ENCODE measurements at places on chromosomes 1 and 21.
A peak's percentile ranks its signal among the peaks of the same experiment; 100 is the strongest.

DNA sequence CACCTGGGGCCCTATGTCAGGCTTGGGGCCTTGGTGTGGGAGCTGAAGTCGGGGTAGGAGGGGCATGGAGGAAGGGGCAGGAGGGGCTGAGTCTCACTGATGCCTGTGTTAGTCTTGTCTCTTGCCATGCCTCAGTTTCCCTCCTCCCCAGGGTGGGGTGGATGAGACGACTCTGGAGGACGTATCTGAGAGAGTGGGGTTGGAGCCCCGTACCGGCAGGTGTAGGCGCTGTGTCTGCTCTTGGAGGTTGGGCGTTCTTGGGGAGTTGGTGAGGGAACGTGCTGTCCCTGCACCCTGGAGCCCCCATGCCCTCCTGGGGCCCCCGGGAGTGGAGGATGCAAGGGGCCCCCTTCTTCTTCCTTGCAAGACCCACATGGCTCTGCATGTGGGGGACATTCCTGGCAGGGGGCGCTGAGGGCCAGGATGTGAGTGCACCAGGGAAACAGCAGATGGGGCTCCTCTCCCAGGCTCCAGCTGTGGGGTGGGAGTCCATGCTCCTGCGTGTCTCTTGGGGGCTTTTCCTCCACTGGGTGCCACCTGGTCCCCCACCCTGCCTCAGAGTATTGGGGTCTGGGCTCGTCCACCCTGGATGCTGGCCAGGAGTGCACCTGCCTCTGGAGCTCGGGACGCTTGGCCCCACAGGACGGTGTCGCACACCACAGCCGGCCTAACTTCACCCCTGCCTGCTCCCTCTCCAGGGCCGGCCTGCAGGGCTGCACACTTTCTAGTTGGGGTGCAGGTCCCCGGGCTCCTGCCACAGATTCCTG, 1.4 kb upstream of the TNFRSF14 start:
- no peak for DNase-seq

- no peak for DNase-seq
These were observed 5.8 kb downstream of the TRIM33 start for GRCh38 chr1:114505148-114505561.

- DNase-seq = no peak
These were observed 115.5 kb downstream of the GABPA start for GRCh38 chr21:25850126-25850842.

DNA sequence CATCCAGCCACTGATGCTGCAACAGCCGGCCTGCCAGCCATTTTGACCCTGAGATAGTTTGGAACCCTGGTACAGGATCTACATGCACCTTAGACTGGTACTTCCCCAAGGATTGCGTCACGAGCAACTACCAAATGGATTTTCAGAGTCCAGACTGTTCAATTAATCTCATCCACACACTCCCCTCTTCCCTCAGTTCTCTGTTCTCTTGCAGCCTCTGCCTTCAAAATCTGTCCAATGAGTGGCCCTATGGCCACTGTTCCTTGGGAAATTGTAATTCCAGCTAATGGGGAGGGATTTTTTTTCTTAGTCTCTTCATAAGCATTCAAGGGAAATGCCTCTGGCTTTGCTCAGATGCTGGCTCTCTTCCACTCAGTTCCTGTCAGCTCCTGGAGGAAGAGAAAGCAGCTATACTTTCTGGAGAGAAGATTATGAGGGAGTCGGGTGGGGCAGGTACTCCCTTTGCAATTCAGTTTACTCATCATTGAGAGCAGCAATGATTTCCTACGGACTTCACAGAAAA, 19.8 kb upstream of the UAP1 start:
- DNase-seq = no peak

DNA sequence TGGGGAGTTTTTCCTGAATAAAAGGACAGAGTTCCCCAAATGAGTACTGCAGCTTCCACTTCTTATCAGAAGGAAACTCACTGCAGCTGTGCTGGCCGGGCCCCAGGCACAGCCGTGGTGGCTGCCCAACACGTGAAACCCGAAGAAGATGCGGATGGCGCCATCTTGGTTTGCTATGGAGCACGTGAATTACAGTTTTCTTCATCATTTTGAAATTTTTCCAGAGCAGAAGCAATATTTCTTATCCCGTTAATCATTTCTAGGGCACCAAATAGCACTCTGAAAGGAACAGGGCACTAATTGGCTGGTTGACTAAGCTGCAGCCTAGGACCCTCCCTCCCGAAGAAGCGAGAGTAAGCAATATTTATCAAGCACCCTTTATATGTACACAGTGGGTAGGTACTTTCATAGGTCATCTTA, 63.2 kb upstream of the EPS8L3 start:
- no peak for DNase-seq

- no peak for DNase-seq
These were observed 199.5 kb downstream of the ADGRL2 start for GRCh38 chr1:82000221-82000620.

GRCh38 chr1:63710761-63711380, 62.9 kb upstream of the ROR1 start:
- no peak for DNase-seq

GRCh38 chr1:217392441-217392840, 238.4 kb downstream of the GPATCH2 start:
- DNase-seq = no peak

- no peak for DNase-seq
These were observed 377.8 kb downstream of the KCNH1 start for GRCh38 chr1:210755991-210756659.

DNA sequence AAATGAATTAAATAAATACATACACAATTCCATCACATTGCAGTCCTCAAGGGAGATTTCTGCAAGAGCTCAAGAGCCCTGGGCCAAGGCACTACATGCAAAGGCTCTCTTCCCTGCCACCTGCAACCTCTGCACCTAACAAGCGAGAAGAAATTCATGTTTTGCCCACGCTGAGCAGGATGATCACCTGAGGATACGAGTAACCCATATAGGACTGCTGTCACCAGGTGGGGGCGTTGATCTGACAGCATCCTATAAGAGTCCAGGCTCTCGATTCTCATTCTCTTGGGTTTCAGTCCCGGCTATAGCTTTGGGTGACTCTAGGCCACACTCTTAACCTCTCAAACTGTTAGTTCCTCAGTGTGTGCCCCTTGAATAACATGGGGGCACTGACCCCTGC, 18.7 kb upstream of the SPOCD1 start:
- no peak for DNase-seq

DNA sequence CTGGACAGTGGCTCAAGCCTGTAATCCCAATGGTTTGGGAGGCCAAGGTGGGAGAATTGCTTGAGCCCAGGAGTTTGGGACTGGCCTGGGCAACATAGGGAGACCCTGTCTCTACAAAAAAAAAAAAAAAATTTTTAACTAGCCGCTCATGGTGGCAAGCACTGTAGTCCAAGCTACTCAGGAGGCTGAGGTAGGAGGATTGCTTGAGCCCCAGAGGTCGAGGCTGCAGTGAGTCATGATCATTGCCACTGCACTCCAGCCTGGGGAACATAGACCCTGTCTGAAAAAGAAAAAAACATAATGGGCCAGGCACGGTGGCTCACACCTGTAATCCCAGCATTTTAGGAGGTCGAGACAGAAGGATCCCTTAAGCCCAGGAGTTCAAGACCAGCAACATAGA, 5.3 kb downstream of the SPATC1L start:
- DNase-seq = no peak

GRCh38 chr1:38817267-38818174, 42.1 kb downstream of the RRAGC start:
- no peak for DNase-seq

DNA sequence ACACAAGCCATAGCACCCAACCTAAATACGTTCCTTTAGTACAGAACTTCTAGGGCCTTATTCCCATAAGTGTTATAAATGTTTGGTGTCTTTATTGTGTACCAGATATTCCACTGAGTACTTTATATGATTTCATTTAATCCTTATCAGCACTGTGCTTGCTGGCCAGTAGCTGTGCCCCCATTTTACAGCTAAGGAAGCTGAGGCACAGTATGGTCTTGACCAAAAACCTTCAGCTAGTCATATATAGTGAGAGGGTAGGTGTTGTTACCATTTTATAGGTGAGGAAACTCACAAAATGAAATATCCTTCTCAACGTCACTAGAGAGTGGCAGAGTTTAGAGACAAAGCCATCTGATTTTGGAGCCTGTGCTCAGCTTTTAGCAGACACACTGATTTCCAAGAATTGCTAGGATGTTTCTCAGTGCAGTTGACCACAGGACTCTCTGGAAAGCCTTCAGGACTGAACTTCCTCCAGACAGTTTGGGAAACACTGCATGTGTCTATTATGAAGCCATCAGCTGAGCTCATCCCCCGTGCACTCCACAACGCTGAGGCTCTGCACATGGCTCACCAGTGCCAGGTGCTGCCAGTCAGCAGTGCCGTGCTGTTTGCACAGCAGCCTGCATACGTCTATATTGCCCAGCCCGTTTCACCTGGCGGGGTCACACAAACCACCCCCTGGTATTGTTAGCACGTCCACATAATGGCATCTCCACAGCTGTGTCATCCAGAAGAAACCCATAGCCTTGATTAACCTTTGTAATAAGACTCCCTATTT, 15.4 kb downstream of the NPPA start:
- no peak for DNase-seq

GRCh38 chr1:58786184-58786926, 2.5 kb upstream of the JUN start:
- DNase-seq = no peak

- DNase-seq = peak; percentile 86
These were observed at the start of the genes GNG5 and SPATA1 for GRCh38 chr1:84506002-84506728. Gene GNG5, minus strand, starts transcription at chr1:84506581. Its CDS starts 490 bp downstream, at chr1:84506091. Gene SPATA1, plus strand, starts transcription at chr1:84506386. Its CDS starts 9,974 bp downstream, at chr1:84516360.

DNA sequence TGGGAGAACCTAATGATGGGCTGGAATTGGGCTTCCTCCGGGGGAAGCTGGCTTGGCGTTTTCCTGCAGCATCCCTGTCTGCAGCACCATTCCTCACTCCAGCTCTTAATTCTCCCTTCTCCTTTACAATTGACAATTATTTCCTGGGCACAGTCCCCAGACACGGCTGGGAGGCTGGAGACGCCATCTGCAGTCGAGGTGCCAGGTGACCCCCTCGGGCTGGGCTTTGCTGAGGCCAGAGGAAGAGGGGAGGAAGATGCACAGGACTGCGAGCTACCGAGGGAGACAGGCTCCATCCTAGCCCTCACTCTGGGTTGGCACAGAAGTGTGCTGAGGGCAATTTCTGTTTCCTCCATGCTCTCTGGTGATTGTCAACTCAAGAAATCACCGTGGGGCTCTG, 453.8 kb downstream of the PTPRU start:
- DNase-seq = no peak

DNA sequence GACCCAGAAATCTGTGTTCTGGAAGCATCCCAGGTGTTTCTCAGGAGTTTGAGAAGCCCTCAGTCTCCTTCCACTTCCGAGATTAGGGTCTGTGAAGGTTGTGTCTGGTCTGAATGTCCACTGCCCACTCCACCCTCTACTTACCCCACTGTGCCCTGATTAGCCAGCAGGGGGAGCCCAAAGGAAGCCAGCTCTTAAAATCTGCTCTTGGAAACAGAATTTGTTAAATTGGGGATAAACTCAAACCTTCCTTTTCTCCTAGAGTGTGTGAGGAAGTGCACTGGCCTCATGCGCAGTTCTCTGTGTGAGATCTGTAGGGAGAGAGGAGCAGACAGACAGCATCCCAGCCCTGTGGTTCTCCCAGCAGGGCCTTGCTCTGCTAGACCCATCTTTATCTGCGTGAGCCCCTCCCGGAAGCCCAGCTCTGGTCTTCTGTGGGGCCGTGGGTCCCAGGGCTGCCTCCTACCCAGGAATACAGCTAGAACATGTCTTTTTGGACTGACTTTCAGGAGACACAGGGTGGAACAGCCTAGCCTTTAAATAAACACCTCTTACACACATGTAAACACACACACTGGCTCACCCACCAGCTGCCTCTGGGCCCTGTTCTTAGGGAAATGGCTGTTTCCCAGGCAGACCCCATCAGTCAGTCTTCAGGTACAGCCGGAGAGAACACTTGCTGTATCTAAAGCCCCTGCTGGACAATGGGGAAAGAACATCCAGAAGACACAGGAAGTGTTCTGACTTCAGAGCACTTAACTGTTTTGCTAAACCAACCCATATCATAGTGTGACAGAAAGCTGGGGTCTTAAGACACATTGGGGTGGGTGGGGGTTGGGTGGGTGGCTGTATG, 52.2 kb downstream of the SMYD2 start:
- DNase-seq = no peak

- no peak for DNase-seq
These were observed 65.5 kb upstream of the BACH1 start for GRCh38 chr21:29233256-29233546.

- DNase-seq = no peak
These were observed 23.9 kb upstream of the PTAFR start for GRCh38 chr1:28200234-28200873.

- no peak for DNase-seq
These were observed 19.0 kb upstream of the IRF2BP2 start for GRCh38 chr1:234629026-234629425.

GRCh38 chr1:211476200-211476849, 15.6 kb downstream of the RD3 start:
- DNase-seq = peak; percentile 67

- no peak for DNase-seq
These were observed 8.6 kb upstream of the EEIG2 start for GRCh38 chr1:108551137-108551862.

- DNase-seq = no peak
These were observed 394.4 kb downstream of the DSCAM start for GRCh38 chr21:40452548-40452947.

DNA sequence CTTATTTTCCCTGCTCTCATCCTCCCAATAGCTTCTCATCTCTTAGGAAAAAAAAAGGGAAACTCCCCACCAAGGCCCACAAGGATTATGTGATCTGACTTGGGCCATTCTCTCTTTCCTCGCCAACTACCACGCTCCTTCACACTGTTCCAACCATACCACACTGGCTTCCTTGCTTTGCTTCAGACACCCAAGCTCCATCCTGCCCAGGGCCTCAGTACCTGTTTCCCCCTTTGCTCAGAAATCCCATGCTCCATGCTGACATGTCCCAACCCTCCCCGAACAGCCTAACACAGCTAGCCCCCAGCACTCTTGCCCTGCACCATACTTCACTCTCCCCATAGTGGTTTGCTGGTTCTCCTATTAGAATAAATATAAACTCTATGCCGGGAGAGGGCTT, 39.2 kb downstream of the MAB21L3 start:
- no peak for DNase-seq

- no peak for DNase-seq
These were observed 64.7 kb downstream of the VAV3 start for GRCh38 chr1:107900090-107900945.

GRCh38 chr1:227942021-227942715, 5.6 kb downstream of the WNT9A start:
- DNase-seq = no peak

DNA sequence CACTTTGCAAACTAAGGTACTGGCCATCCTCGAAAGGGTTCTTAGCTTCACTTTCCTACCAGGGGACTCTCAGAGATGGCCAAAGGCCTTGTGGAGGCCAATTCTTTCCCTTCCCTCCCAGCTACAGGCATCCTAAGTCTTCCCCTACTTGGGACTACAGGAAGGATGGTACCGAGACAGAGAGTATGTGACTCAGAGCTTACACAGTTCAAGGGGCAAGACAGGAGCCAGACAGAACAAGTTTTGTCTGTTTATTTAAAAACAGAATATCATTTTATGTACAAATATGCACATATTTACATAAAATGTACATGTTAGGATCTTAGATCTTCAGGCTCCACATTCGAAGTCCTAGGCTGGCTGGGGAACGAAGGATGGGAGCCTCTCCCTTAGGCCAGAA, 1.1 kb upstream of the ARHGAP30 start:
- DNase-seq = no peak
